ENCODE measurements at places on chromosomes 12 and 14.

- H3K27ac ChIP-seq = no peak overlapping the region
- H3K4me3 ChIP-seq = no peak overlapping the region
- no peak for DNase-seq
- peaks cover 11% of the 10 kb centered on the region for H3K4me1 ChIP-seq
- H3K36me3 ChIP-seq = no peaks in the 10 kb centered on the region
- no peaks in the 10 kb centered on the region for H3K27me3 ChIP-seq
These were observed 4.2 kb upstream of the RNASE8 start for GRCh38 chr14:21053184-21054122.

DNA sequence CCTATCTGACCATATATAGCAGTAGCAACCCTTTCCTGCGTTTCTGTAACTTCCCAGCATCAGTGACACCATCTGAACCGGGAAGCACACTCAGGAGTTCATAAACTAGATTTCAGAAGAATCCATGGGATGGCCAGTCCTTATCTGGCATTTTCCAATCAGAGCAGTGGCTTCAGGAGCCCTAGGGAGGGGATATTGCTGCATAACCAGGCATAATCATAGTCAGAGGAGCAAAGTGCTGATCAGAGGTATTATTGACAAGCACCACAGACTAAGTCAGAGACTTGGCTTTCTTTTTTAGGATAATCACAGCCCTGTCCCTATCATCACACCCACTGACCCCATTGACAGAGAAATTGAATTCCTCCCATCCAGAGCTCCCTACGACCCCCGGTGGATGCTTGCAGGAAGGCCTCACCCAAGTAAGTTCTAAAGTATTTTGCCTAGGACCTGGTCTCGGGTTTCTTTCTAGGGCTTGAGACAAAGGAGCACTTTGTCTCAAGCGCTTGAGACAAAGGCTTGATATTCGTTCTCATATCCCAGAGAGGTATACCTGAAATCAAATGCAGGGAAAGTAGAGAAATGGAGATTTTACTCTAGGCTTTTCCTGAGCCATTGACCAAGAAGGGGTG, 55.1 kb downstream of the FOXN4 start:
- no peak overlapping the region for H3K27ac ChIP-seq
- no peak for DNase-seq
- no peaks in the 10 kb centered on the region for H3K27me3 ChIP-seq
- no peaks in the 10 kb centered on the region for H3K4me1 ChIP-seq
- H3K4me3 ChIP-seq = no peak overlapping the region
- no peaks in the 10 kb centered on the region for H3K36me3 ChIP-seq

DNA sequence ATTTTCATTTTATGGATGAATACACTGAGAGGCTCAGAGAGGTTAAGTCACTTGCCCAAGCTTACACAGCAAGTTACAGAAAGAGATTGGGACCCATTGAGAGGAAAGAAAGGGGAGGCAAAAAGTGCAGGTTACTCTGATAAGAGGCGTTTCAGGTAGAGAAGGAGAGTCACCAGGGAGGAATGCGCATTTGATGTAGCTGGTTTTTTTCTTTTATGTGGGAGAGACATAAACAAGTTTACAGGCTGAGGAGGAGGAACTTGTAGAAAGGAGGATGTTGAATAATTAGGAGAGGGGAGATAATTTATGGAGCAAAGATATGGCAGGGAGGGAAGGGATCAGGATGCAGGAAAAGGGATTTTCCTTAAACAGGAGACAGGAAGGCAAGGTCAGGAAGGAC, 297.0 kb downstream of the PCNX1 start:
- H3K4me1 ChIP-seq = peaks cover 9% of the 10 kb centered on the region
- H3K36me3 ChIP-seq = no peaks in the 10 kb centered on the region
- no peak for DNase-seq
- H3K4me3 ChIP-seq = no peak overlapping the region

DNA sequence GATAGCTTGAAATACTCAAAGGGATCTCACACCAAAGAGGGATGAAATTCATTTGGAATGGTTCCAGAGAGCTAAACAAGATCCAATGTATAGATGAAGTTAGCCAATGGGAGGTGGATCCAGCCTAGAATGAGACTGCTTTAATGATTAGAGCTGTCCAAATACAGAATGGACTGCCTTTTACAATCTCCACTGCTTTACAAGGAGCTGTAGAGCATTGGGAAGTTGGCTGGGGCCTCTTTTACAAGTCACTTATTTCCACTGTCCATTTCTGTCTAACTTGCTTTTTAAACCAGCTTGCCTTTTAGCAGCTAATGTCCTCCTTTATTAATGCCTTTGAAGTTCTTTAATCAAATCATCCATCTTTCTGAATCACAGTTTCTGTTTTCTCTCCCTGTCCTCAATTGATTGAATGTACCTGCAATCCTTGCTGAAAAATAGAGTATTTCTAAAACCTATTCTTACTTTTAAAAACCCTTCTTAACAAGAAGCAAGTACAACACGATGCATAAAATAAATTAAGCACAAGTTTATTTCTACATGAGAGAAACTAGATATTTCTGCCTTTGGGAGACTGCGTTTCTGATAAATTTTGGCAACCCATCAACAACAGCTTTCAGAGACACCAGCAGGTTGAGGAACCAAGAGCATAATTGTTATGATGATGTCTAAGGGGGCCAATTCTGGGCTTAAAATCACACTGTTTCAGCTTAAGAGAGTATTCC, 3.4 kb upstream of the ATP2A2 start:
- no peak overlapping the region for H3K27ac ChIP-seq
- no peaks in the 10 kb centered on the region for H3K27me3 ChIP-seq
- H3K4me3 ChIP-seq = no peak overlapping the region
- peaks cover 11% of the 10 kb centered on the region for H3K4me1 ChIP-seq
- no peaks in the 10 kb centered on the region for H3K36me3 ChIP-seq
- no peak for DNase-seq

DNA sequence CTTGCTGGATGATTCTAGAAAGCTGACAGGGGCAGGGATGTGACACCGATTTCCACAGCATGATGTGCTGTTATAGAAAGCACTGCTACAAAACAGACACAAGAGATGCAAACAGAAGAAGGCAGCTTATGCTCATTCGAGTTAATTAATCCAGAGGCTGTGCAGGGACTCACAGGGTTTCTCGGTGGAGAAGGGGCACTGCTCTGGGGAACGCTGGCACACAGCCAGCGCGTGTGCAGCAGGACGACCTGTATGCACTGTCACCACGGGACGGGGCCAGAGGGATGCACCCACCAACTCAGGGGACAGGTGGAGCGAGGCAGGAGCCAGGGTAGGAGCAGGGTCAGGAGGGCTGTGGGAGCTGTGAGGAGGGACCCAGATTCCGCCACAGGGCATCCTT, 143.5 kb downstream of the RIMBP2 start:
- DNase-seq = no peak
- no peak overlapping the region for H3K27ac ChIP-seq
- H3K4me3 ChIP-seq = no peak overlapping the region
- no peaks in the 10 kb centered on the region for H3K4me1 ChIP-seq

GRCh38 chr12:1926251-1926657, 7.8 kb upstream of the CACNA2D4 start:
- H3K27ac ChIP-seq = no peak overlapping the region
- no peaks in the 10 kb centered on the region for H3K4me1 ChIP-seq
- H3K4me3 ChIP-seq = no peak overlapping the region
- no peaks in the 10 kb centered on the region for H3K36me3 ChIP-seq
- DNase-seq = no peak
- peaks cover 17% of the 10 kb centered on the region for H3K27me3 ChIP-seq

GRCh38 chr12:113910751-113911272, 55.3 kb downstream of the RBM19 start:
- no peak overlapping the region for H3K27ac ChIP-seq
- peaks cover 13% of the 10 kb centered on the region for H3K36me3 ChIP-seq
- DNase-seq = no peak

DNA sequence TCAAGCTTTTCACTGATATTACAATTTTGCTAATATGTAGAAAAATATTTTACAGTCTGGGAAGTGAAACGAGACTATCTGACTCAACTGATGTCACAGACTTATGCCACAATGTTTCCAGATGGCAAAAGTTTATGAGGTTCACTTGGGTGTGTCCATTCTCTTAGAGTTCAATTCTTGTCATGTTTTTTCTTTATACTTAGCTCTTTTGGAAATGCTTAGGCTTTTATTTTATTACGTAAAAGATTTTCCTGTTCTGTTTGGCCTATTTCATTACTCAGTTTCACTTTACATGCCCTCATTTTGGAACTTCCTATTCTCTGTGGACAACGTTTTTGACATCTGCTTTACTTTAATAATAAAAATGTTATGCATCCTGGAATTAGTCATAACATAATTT, 2.1 kb upstream of the PDZRN4 start:
- no peaks in the 10 kb centered on the region for H3K36me3 ChIP-seq
- no peak for DNase-seq
- H3K27ac ChIP-seq = no peak overlapping the region
- H3K4me1 ChIP-seq = peaks cover 8% of the 10 kb centered on the region

GRCh38 chr12:25477217-25477616, 75.9 kb downstream of the LMNTD1 start:
- no peak overlapping the region for H3K27ac ChIP-seq
- no peak for DNase-seq
- H3K36me3 ChIP-seq = no peaks in the 10 kb centered on the region
- H3K4me1 ChIP-seq = no peaks in the 10 kb centered on the region

- peak; percentile 42 for DNase-seq
- H3K36me3 ChIP-seq = no peaks in the 10 kb centered on the region
- no peak overlapping the region for H3K4me3 ChIP-seq
- H3K27me3 ChIP-seq = no peaks in the 10 kb centered on the region
- no peak overlapping the region for H3K27ac ChIP-seq
These were observed 81.3 kb upstream of the DUSP6 start for GRCh38 chr12:89433634-89434033.

DNA sequence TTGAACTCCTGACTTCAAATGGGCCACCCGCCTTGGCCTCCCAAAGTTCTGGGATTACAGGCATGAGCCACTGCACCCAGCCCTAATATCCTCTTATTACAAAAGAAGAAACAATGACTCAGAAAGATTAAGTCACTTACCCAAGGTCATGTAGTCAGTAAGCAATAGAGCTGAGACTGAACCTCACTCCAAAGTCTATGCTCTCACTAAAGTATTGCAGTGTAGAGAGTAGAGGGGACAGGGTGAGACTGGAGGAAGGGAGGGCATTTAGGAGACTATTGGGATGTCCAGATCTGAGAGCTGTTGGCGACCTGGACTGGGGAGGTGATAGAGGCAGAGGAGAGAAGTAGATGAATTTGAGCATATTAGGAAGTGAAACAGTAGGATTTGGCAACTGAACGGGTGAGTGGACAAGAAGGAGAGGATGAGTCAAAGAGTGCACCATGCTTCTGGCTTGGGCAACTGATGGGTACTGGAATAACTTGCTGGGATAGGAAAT, 11.8 kb downstream of the P2RX7 start:
- no peaks in the 10 kb centered on the region for H3K36me3 ChIP-seq
- no peak overlapping the region for H3K27ac ChIP-seq
- H3K4me1 ChIP-seq = peaks cover 5% of the 10 kb centered on the region
- no peaks in the 10 kb centered on the region for H3K27me3 ChIP-seq
- H3K4me3 ChIP-seq = no peak overlapping the region

GRCh38 chr12:92289629-92290349, 144.1 kb upstream of the BTG1 start:
- DNase-seq = peak; percentile 76
- H3K4me3 ChIP-seq = peak overlapping the region; percentile 14
- H3K4me1 ChIP-seq = peaks cover 16% of the 10 kb centered on the region
- H3K27ac ChIP-seq = peak overlapping the region; percentile 55
- H3K36me3 ChIP-seq = no peaks in the 10 kb centered on the region
- no peaks in the 10 kb centered on the region for H3K27me3 ChIP-seq

- H3K27ac ChIP-seq = no peak overlapping the region
- no peak overlapping the region for H3K4me3 ChIP-seq
- no peaks in the 10 kb centered on the region for H3K27me3 ChIP-seq
- H3K36me3 ChIP-seq = no peaks in the 10 kb centered on the region
- no peak for DNase-seq
- no peaks in the 10 kb centered on the region for H3K4me1 ChIP-seq
These were observed 732.5 kb downstream of the GALC start for GRCh38 chr14:87260460-87260859.

GRCh38 chr12:96419576-96420276, 19.5 kb upstream of the CDK17 start:
- no peaks in the 10 kb centered on the region for H3K27me3 ChIP-seq
- peaks cover 11% of the 10 kb centered on the region for H3K4me1 ChIP-seq

DNA sequence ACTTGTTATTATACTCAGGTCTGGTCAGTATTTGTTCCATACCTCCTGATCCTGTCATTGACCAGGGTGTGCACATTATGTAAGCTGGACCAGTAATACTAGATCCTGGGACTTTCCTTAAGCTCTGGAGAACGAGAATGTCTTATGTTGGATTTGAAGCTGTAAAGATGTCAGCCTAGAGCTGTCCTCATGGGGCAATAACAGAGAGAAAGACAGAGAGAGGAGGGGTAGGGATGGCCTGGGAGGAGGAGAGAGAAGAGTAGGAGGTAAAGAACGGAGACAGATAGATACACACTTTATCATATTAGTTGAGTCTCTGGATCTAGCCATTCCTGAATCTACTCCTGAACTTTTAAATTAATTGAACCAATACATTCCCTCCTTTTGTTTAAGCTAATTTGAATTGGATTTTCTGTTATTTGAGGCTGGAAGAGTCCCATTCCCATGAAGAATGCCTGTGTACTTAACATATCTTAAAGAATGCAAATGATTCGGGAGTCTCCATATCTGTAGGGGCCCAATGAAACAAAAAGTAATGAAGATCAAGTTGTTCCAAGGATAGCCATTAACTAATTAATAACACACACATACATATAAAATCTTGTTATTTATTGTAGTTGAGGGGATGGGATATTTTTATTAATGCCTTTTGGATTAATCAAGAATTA, 55.9 kb downstream of the PLEKHA5 start:
- no peaks in the 10 kb centered on the region for H3K36me3 ChIP-seq
- H3K4me1 ChIP-seq = peaks cover 16% of the 10 kb centered on the region
- no peak overlapping the region for H3K27ac ChIP-seq
- DNase-seq = no peak
- no peaks in the 10 kb centered on the region for H3K27me3 ChIP-seq

- peak; percentile 93 for DNase-seq
- H3K4me3 ChIP-seq = peak overlapping the region; percentile 26
- peak overlapping the region; percentile 5 for H3K27ac ChIP-seq
These were observed 10.6 kb downstream of the CEP128 start for GRCh38 chr14:80930836-80931389.

GRCh38 chr14:58825606-58826005, 187.8 kb downstream of the DACT1 start:
- no peak overlapping the region for H3K4me3 ChIP-seq
- no peaks in the 10 kb centered on the region for H3K27me3 ChIP-seq
- H3K4me1 ChIP-seq = peaks cover 7% of the 10 kb centered on the region
- H3K27ac ChIP-seq = no peak overlapping the region
- DNase-seq = peak; percentile 45
- H3K36me3 ChIP-seq = no peaks in the 10 kb centered on the region

- H3K4me1 ChIP-seq = peaks cover 12% of the 10 kb centered on the region
- no peak for DNase-seq
- H3K4me3 ChIP-seq = no peak overlapping the region
- H3K27me3 ChIP-seq = no peaks in the 10 kb centered on the region
- no peaks in the 10 kb centered on the region for H3K36me3 ChIP-seq
These were observed 826 bp downstream of the ZNF705A start for GRCh38 chr12:8157484-8158198.

- H3K36me3 ChIP-seq = no peaks in the 10 kb centered on the region
- H3K27me3 ChIP-seq = no peaks in the 10 kb centered on the region
- no peak for DNase-seq
These were observed 144.5 kb upstream of the DCN start for GRCh38 chr12:91327131-91327530.

- H3K4me3 ChIP-seq = no peak overlapping the region
- no peaks in the 10 kb centered on the region for H3K4me1 ChIP-seq
- no peak for DNase-seq
- H3K27me3 ChIP-seq = peaks cover 78% of the 10 kb centered on the region
These were observed 113.1 kb upstream of the MYL2 start for GRCh38 chr12:111033281-111034082.
